ENCODE measurements at places on chromosomes 5 and 9.

DNA sequence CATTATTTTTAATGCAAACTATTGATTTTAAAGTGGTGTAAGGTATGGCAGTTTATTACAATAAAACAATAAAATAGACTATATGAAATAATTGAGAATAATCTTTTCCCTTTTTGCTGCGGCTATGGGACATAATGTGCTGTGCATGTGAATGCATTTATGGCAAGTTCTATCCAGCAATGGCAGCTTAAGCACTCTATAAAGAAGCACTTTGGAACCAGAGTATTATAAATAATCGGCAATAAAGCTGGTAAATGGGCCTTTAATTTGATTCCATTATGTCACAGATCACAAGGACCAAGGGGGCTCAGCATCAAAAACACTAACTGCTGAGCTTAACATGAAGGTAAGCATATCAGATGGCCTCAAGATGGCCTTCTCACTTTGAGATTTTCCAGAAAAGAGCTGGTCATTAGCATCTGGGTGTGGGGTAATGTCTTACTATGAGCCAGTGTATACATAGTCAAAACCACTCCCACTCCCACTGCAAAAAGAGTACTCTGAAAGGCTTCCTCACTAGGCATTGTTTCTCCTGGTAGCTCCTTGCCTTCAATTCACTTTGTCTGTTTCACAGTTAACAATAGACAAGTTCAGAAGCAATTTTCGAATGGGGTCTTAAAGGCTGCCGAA, 97.1 kb upstream of the ASTN2 start:
- no peak for DNase-seq

GRCh38 chr9:693201-694091, 148.1 kb upstream of the DMRT1 start:
- no peak for DNase-seq

DNA sequence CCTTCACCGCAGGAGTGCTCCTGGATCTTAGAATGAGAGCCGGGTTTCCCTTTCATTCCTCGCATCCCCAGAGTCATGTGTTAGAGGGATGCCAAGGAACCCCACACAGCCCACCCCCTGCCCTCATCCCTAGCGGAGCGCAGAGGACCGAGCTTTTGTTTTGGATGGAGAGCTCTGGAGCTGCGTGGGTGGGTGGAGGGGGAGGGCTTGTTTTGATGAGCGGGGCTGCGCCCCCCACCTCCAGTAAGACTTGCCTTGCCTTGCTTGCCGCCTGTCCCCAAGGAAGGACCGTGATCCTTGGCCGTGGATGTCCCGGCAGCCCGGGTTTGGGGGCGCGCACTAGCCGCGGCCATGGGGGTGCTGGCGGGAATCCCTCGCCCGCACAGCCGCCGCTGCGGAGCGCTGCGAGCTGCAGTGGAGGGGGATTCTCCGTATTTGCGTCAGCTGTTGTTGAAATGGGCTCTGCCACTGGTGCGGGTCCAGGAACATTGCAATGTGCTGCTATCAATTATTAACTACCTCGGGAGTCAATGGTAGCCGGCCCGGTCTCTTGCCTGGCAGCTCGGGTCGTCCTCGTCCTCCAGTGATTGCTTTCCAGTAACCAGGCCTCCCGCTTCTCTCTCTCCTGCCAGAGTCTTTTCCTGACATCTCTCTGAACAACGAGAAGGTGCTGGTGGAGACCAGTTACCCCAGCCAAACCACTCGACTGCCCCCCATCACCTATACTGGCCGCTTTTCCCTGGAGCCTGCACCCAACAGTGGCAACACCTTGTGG, 1.0 kb downstream of the EGR1 start:
- DNase-seq: no peak

GRCh38 chr9:127503947-127504886, 52.9 kb downstream of the LRSAM1 start:
- peak; percentile 88 for DNase-seq

- DNase-seq: no peak
Observed at GRCh38 chr9:116178481-116179211, 25.1 kb downstream of the PAPPA start.

DNA sequence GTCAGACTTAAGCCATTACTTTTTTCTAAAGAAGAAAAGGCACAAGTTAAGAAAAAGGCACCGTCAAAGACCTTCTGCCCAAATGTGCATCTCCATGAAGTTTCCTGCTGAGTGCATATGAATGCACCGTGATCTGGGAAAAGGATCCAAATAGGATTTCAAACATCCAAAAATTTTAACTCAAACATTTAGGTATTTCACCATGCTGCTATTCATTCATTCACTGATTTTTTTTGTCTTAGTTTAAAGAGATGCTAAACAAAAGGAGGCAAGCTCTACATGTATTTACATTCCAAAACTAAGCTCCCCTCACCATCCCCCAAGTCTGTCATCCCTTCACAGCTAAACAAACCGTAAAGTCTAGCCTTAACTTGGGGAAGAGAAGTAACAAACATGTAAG, 291.9 kb downstream of the ARL15 start:
- DNase-seq: no peak

GRCh38 chr5:43840424-43841125, 237.6 kb downstream of the NNT start:
- no peak for DNase-seq

- DNase-seq: peak; percentile 64
Observed at GRCh38 chr5:150153957-150154617, 1.6 kb downstream of the PDGFRB start.

DNA sequence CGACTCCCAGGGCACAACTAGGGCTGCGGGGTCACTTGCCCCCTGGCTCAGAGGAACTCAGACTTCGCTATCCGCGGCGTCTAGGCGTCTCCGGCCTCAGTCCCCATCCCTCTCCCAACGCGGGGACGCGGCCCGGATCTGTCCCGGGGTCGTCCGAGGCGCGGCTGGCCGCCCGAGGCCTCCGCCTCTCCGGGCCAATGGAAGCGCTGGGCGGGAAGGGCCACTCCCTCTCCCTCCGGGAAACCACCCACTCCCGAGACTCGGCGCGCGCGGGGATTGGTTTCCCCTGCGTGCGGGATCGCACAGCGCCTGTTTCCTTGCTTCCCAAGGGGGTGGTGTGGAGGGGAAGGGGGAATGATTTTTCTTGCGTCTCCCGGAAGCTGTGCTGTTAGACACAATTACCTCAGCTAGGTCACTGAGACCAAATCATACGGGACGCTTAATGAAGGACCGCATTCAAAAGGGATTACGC, 38.3 kb downstream of the NR2F1 start:
- peak; percentile 95 for DNase-seq

DNA sequence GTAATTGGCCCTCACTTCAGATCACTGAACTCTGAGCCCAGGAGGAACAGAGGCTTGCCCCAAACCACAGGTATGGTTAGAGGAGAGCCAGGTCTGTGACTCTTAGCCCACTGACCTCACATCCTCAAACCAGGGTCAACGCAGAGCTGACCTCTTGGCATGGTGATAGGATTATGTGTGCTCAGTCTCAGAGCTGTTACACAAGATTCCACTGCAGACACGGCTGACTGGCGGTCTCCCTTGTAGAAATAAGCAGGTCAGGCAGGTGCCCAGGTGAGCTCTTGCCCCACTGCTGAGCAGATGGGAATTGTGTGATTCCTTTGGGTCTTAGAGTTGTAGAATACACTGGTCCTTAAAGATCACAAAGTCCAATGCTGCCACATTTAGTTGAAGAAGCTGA, 66.0 kb upstream of the PITX1 start:
- no peak for DNase-seq

GRCh38 chr5:138610918-138611677, 35.9 kb upstream of the HSPA9 start:
- DNase-seq: peak; percentile 75

GRCh38 chr9:29939559-29939958, 2366.3 kb upstream of the C9orf72 start:
- no peak for DNase-seq

GRCh38 chr5:87132696-87133095, 135.0 kb upstream of the RASA1 start:
- no peak for DNase-seq

GRCh38 chr5:90169078-90169477, 240.5 kb downstream of the CETN3 start:
- DNase-seq: peak; percentile 65

GRCh38 chr9:134838651-134839454, 41.8 kb upstream of the FCN2 start:
- no peak for DNase-seq

DNA sequence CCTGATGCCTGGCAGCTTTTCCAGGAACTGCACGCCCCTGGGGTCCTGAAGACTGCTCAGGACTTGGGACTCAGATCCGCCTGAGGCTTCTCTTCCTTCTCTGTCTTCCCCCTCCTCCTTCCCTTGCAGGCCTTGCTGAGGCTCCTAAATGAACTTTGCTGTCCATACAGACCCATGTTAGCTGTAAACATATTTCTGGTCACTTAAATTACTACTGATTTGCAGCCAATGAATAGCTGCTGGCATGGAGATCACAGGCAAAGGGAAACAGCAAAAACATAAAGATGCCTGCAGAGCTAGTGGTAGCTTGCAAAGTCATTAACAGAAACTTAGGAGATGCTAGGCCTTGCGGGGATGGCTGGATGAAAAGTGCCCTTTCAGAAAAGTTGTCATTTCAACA, 261.9 kb downstream of the GADD45G start:
- no peak for DNase-seq

DNA sequence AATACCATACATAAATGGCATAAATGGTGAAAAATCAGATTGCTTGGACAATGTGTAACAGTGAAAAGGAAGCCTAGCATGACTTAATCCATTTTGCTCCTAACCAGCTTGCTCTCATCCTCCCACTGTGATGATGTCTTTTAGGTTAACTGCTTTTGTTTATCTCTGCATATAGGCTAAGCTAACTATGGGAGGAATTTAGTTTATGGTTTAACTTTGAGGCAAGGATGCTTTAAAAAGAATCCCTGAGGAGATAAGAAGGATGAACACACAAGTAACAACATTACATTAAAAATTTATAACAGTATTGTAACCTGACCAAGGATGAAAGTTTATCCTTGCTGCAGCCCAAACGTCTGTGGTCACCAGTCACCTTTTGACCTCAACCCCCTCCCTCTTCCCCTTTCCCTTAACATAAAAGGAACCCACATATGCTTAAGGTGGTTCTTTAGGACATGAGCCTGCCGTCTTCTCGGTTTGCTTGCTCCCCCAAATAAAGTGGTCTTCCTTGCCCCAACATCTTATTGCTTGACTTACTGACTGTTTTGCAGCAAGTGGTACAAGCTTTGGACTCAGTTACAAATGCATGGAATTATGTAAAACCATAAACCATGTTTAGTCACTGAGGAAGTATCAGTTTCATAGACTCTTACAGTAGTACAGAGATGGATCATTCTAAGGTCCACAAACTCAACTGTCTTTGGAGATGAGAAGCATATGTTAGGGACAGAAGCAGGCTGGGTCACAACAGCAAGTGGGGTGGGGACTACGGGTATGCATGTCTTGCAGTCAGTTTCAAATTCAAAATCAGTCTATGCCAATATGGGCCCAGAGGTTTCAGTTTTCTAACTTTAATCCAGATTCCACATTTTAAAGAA, 31.3 kb downstream of the AGXT2 start:
- DNase-seq: no peak

DNA sequence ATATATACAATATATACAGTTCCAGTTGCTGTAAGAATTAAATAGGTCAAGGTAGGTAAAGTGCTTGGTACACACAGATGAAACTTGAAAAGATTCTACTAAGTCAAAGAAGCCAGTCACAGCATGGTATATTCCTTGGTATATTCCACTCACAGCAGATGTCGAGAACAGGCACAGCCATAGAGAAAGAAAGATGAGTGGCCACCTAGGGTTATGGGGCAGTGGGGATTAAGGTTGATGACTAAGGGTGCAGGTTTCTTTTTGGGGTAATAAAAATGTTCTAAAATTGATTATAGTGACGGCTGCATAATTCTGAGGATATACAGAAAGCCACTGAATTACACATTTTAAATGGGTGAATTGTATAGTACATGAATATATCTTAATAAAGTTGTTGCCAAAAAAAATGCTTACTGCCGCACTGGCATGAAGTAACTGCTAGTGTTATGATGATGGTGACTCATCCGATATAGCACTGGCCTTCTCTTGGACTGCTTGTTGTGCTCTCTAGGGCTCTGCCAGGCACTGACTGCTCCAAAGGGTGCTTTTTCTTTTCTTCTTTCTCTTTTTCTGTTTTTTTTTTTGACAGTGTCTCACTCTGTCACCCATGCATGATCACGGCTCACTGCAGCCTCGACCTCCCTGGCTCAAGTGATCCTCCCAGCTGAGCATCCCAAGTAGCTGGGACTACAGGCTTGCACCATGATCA, 23.5 kb downstream of the TBC1D2 start:
- no peak for DNase-seq

DNA sequence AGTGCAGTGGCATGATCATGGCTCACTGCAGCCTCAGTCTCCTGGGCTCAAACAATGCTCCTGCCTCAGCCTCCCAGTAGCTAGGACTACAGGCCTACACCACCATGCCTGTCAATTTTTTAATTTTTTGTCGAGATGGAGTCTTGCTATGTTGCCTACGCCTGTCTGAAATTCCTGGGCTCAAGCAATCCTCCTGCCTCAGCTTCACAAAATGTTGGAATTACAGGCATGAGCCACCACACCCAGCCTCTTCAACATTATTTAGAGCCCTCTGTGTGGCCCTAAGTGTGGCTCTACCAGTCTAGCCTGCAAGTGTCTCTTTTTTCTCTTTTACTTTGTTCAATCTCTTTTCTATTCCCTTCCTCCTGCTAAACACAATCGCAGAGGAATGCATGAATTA, 154.4 kb upstream of the EPB41L4A start:
- no peak for DNase-seq

DNA sequence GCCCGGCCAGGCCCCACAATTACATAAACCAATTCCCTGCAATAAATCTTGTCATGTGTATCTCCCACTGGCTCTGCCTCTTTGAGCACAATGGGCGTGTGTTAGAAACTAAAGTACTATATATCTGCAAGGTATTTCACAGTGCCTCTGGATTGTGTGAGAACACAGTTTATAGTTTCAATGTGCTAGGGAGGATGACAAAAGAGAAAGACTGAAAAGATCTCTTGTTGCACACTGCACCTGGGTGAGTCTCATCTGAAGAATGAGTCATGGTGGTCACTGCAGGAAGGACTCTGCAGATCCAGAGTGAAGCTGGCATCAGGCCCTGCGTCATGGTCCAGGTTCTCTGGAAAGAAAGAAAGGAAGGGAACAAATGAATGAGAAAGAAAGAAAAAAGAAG, 20.7 kb upstream of the CTSV start:
- DNase-seq: no peak

DNA sequence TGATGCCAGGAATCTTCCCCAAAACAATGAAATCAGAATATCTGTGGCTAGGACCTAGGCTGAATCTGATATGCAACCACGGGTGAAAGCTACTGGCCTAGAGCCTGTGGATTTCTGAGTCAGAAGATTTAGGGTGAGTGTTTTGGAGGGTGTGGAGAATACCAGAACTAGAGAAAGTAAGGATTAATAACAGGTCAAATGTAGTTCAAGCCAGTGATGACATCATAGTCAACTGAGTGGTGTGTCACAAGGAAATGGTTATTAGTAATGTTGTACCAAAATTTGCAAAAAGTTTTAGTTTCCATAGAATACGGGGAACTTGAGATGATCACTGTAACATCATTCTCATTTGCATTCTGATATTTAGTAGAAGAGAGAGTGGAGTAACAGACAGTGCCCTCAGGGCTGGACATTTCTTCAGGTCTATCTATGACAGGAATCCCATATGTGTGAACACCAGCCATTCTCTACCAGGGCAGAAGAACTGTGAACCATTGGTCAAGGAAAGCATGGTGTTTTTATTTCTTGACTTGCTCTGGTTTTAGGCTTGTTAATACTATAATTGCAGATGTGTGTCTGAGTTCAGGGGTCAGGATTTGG, 3.7 kb downstream of the GALNT12 start:
- no peak for DNase-seq
